Activated T-helper 1 cell treated with Interleukin-2 at 50 U/mL for 16 hours (primary cell): ENCODE measurements at places on chromosomes 5 and 9.

DNA sequence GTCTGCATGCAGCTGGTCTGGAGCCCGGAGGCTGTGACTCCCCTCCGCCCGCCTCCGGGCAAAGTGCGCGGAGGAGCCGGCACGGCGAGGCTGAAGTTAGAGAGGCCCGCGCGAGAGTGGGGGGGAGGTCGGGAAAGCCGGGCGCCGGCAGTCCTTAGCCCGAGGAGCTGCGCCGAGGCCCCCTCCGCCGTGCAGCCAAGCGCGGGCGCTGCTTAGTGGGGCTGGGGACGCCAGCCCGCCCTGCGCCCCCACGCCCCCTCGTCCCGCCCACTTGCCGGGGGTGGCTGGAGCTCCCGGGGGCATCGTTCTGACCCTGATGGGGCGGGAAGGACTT is 403 bp downstream of the NINJ1 start:
- DNase-seq, result peak; percentile 25

- DNase-seq, result no peak
Observed at GRCh38 chr5:170176916-170177315, 55.9 kb upstream of the C5orf58 start.

- no peak for DNase-seq
Observed at GRCh38 chr9:136564379-136564988, 18.6 kb upstream of the NOTCH1 start.

- DNase-seq, result no peak
Observed at GRCh38 chr5:150190503-150190979, 679 bp downstream of the SLC6A7 start.

DNA sequence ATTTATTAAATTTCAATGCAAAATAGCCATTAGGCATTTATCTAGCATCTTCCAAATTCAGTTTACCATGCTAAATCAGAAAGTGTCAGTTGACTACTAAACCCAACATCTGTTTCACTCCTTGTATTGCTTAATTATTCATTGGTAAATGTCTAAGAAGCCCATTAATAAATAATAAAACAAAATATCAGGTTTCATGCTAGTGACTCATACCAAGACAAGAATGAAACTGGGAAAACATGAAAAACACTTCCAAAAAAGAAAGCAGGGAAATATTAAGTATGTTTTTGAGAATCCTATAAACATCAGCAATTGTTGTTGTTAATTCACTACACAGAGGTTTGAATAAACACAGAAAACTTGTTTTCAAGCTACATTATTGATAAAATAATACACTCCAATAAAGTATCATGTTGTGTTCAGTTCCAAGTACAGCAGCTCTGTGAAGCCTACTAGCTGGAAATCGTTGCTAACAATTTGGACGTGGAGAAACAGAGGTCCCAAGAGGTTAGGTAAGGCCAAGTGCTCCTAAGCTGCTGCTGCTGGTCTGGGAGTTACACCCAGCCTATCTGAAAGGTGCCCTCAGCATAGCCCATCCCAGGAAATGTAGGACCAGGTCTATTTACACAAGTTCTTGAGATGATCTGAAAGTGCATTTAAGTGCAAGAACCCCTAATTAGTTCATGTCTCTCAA is 78.8 kb downstream of the GNAQ start:
- no peak for DNase-seq

DNA sequence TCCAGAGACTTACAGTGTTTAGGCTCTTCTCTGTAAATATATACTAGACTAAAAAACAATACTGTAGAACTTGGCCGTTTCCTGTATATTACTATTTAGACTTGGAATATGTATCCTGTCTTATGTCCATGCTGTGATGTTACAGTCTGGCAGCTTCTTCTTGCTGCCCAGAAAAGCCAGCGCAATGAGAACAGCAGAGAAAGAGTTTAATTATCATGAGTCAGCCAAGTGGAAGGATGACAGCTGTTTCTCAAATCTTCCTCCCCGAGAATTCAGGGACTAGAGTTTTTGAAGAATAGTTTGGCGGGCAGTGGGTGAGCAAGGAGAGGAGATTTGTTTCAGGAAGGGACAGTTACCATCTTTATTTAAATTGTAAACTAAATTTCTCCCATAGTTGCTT is 37.5 kb downstream of the NAA35 start:
- no peak for DNase-seq

- no peak for DNase-seq
Observed at GRCh38 chr9:30293231-30293630, 2091.2 kb upstream of the ACO1 start.

- DNase-seq, result no peak
Observed at GRCh38 chr5:10671041-10672008, 89.7 kb downstream of the DAP start.

- DNase-seq, result no peak
Observed at GRCh38 chr9:90162326-90162725, 480.3 kb downstream of the DIRAS2 start.

GRCh38 chr5:132414634-132415378 is 45.3 kb downstream of the SLC22A5 start:
- no peak for DNase-seq

DNA sequence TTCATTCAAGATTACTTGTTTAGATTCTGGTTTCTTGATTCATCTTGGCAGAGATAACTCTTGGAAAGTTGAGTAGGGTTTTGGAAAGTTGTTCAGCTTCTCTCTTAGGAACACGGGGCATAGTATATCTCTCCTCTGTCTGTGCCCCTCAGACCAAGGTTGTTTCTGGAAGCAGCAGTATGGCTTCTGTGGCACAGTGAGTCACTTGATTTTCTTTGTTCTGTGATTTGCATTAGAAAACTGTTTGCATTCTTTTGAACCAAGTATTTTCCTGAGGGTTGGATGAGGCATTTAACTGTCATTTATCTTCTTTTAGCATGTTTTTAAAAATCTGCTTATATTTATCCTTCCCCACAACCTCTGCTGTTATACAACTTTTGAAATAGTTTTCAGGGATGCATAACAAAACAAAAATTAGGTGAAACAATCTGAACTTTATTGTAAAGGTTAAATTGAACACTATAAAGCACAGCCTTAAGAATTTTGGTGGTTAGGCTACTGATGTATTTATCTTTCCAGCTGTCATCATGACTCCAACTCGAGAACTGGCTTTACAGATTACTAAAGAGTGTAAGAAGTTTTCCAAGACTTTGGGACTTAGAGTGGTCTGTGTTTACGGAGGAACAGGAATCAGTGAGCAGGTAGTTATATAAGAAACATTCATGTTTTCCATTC is 26.5 kb downstream of the DDX46 start:
- DNase-seq, result no peak

DNA sequence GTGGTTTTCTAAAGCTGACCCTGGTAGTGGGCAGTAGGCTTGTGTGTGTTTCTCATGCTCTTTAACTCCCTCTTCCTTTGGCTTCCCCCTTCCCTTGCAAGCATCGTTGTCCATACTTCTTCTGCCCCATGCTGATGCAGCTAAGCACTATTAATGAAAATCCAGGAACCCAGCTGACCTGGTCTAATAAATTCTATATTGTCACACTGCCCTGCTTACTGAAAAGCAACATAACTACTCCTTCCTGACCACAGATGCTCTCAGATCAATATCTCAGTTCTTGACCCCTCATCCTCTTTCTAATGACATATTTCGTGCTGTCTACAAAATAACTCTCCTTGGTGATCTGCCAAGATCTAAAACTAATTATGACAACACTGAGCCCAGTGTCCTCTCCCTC is 405.5 kb downstream of the EFNA5 start:
- no peak for DNase-seq

DNA sequence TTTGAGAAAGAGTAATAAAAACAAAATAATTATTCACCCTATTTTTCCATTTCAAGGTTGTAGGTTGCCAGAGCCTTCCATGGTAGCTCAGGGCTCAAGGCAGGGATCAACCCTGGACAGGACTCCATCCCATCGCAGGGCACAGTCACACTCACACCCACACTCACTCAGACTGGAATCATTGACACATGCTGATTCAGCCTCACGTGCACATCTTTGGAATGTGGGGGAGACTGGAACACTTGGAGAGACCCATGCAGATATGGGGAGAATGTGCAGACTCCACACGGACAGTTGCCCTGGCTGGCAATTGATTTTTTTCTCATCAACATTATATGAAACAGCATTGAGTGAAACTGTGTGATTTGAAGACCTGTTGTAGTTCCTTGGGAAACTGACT is 234.1 kb downstream of the ADGRV1 start:
- DNase-seq, result no peak

DNA sequence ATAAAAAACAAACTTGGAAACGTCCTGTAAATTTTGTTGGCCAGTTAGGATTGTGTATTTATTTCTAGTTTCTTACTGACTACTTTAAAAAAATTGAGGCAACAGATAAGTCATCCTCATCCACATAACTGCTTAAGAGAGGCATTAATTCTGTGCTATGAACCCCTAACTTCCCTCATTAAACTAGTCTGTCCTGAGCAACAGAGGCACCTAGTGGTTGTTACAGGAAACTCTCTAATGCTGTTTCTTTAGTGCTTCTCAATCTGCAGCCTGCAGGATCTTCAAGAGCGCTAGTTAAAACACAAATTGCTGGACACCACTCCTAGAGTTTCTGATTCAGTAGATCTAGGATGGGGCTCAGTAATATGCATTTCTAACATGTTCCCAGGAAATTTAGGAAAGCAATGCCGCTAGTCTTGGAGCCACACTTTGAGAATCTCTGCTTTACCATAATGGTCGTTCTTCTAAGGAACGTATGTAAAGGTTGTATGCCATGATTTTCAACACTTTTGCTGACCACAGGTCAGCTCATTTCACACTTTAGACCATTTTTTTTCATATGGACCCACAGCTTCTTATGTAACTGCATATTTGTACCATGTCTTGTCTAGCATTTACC is 410.1 kb upstream of the SMARCA2 start:
- no peak for DNase-seq

DNA sequence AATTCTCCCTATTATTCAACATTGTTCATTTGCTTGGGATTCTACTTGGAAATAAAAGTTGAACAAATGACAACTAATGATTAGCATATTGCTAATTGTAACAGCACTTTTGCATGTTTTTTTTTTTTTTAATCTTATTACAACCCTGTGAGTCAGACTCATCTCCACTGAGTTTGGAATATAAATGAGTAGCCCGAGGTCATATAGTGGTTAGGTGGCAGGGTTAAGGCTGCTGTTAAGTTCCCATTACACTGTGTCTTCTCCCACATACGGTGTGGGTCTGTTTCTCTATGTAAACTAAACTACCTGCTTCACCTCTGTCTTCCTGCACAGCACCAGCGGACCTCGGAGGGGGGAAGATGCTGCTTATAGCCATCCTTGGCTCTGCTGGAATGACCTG is 92.4 kb downstream of the EQTN start:
- DNase-seq, result no peak

- DNase-seq, result no peak
Observed at GRCh38 chr5:173498739-173499470, 117.5 kb downstream of the BOD1 start.

- DNase-seq, result no peak
Observed at GRCh38 chr9:130789747-130790672, 45.0 kb upstream of the ABL1 start.

DNA sequence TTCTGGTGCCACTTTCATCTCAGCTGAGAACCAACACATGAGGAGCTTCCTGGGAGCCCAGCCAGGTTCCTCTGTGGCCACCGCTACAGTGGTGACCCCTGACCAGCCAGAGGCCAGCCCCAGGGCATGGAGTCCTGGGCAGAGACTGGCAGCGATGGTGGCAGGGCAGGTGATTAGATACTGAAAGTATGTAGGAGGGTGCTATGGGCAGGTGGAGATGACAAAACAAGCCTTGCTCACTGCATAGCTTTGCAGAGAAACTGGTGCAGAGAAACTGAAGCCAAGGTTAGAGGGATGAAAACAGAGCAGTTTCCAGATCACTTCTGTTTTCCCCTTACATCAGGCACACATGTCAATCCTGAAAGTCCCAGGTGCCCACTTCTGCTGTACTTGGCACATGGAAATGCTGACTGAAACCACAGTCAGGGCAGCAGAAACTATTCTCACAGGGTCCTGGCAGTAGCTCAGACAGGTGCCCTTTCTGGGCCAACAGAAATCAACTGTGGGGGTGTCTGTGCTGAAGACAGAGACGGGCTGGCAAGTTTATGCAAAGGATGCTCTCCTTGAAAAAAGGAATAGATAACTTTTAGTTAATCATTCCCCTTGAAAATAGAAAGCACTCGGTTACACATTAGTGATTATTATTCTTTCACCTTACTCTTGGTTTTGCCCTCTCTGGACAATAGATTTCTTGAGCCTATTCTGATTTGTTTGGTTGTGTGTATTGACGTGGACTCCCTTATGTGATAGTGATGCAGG is 90.3 kb downstream of the ANKRD55 start:
- DNase-seq, result no peak

GRCh38 chr9:112283582-112284253 is 49.7 kb downstream of the PTBP3 start:
- no peak for DNase-seq

GRCh38 chr5:20023686-20024180 is 35.7 kb upstream of the CDH18 start:
- DNase-seq, result no peak

DNA sequence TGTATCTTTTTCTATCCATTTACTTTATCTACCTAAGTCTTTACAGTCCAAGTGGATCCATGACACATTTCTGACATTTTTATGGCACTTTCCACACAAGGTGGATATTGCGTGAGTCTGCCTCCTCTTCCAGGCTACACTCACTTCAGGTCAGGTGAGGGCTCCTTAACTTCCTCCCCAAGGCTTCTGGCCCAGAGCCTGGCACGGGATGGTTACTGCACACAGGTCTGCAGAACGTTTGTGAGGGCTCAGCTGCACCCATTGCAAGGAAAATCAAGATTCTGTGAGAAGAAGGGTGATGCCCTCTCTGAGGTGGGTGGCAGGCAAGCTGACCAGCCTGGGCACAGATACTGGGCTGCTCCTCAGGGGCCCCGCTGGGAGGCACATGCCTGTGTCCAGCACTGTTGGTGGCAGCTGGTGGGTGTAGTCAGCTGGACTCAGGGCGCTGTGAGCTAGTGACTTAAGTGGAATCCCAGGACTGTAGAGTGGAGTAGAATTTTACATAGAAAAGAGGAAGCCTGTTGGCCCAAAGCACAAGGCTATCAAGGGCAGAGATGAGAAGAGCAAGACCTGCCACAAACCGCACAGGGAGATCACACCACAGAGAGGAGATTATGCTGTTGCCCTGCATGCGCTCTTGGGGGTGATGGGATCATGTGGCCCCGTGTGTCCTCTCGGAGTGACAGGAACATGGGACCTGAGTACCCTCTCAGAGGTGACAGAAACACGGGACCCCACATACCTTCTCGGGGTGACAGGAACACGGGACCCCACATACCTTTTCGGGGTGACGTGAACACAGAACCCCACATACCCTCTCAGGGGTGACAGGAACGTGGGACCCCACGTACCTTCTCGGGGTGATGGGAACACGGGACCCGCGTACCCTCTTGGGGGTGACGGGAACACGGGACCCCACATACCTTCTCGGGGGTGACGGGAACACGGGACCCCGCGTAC is 21.3 kb downstream of the AHRR start:
- DNase-seq, result no peak

DNA sequence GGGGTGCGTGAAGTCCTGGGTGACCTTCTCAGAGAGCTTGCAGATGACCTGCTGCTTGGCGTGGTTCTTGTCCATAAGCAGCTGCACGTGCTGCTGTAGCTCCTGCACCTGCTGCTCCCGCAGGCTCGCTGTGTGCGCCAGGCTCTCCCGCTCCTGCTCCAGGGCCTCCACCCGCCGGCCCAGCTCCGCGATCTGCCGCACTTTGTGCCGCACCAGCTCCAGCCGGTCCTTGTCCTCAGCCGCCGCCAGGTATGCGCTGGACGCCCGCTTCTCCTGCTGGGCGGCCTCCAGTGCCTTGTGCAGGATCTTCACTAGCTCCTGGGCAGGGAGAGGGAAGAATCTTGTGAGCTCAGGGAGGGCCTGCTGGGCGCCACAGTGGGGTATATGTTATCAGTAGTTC is 28.5 kb upstream of the CORO2A start:
- no peak for DNase-seq
